Activated T-cell treated with anti-CD3 and anti-CD28 coated beads for 24 hours (primary cell): ENCODE measurements at places on chromosomes 3 and 15.
A peak's percentile ranks its signal among the peaks of the same experiment; 100 is the strongest.

DNA sequence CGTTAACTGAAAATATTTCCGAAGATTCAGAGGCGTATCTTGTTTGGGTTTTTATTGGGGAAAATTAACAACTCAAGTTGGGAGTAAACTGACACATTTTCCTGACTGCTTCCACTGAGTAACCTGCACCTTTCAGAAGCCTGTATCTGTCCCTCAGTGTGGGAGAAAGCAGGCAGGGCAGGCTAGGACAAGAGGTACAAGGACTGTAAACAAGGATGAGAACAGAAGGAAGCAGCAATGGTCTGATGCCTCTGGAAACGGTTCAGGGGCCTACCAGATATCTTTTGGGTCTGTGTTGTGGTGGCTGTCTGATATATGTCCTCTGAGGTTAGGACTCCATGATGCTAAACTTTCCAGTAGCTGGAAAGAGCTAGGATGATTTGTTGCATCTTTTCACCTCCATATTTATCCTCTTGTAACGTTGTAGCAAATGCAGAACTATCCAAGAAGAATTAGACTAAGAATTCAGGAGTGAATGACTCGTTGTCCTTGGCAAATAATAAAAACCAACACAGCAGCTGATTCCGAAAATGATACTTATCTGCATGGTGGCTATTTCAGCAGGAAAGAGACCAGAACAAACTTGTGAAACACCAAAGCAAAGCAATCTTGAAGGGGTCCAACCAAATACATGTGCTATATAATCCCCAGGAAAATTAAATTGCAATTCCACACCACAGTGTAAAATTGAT, 195.9 kb upstream of the ICE2 start:
- no peak for DNase-seq

DNA sequence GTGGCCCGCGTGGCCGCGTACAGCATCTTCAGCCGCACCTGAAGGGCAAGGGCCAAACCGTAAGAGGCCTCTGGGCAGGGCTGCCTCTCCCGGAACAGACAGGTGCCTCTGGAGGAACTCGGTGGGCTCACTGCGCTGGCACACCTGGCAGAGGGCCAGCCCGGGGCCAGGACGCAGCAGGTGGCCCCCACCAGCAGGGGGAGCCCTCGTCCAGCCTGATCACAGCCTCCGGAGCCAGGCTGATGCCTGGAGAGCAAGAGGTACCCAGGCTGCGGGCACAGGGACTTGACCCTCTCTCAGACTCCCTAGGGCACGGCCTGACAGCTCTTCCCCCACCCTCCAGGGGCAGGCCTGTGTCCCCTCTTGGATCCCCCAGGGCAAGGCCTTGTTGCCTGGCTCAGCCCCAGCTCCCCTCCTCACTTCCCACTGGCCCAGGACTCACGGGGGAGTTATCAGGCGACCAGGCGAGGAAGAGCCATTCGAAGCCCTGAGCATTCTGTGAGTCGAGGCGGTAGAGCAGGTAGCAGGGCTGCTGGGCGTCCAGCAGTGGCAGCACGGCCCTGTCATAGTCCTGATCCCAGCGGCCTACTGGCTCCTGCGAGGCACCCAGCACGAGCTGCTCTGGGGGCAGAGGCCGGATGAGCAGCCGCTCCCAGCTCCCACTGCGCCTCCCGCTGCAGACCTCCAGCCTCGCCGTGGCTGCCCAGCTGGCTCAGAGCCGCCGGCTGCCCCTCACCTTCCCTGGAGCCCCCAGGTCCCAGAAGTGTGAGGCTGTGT, 6.2 kb upstream of the TLR9 start:
- peak; percentile 83 for DNase-seq

GRCh38 chr3:122800706-122801237, 5.9 kb downstream of the SLC49A4 start:
- no peak for DNase-seq

DNA sequence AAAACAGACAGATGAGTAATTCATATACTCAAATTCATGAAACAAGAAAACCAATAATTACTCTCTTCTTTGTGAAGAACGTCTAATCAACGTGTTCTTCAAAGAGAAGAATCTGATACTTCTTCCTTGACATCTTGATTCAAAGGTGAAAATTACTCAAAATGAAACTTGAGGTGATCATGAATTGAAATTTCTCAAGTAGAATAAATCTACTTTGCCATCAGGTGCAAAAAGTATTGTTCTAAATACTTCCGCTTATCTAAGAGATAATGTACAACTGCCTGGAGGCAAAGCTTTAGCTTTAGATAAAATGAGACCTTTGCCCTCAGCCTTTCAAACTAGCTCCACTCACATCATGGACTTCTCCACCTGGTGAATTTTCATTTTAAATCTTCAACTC, 13.9 kb upstream of the XXYLT1 start:
- DNase-seq = no peak

DNA sequence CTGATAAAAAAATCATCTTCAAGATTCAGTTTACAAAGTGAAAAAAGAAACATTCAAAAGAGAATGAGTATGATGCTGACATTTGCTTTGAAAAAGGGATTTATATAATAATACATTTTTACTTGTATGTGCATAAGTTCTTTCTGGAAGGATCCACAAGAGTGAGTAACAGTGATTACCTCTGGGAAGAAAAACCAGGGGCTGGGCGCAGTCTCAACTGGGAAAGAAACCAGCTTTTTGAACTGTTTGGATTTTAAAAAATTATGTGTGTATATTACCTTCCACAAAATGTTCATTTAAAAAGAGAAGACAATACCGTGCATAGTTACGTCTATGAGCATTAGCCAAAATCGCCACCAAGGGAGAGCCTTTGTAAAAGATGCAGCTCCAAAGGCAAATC, 1.3 kb downstream of the CLEC3B start:
- no peak for DNase-seq

GRCh38 chr3:125103406-125103805, 47.6 kb upstream of the HEG1 start:
- no peak for DNase-seq

DNA sequence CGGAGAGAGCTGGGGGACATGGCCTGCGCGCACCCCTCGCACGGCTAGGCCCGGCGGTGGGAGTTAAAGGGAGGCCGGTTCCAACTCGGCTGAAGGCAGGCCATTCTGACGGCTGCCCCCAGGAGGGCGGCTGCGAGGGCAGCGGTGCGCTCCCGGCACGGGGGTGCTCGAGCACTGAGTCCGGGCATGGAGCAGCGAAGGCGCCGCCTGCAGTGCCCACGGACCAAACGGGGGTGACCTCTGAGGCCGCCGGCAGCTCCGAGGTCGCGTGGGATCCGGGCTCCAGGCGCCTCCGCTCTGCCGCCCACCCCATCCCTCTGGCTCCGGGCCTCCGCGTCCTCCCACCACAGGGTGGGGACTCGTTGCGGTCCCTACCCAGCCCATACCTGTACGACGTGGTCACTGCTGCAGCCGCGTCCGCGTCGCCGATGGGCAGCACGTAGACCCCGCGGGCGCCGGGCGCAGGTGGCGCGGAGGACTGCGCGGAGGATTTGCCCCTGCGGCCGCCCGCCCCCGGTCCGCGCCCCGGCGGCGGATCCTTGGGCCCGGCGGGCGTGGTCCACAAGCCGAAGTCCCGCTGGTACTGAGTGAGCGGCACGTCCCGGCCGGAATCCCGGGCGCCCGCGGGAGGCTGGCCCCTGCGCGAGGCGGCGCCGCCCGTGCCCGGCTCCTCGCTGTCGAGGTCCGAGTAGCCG, 469 bp downstream of the MAP6D1 start:
- DNase-seq = no peak

GRCh38 chr15:100668348-100668745, 66.0 kb downstream of the ASB7 start:
- DNase-seq = no peak

DNA sequence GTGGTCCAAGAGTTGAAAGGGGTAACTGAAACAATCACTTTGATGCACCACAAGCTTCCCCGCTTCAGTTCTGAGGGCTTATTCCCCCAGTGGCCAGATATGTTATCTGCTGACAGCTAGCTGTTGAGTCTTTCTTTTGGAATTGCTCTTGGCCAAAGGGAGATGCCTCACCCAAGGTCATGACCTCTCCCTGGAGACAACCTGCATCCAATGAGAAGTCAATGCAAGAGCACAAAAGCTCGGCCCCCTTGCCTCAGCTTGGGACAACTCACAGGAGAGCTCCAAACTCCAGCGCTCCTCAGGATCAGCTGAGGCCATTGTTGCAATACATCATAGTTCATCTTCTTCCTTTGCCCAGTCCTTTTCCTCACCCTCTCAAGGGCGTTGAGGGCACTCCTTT, 31.0 kb upstream of the THBS1 start:
- no peak for DNase-seq

DNA sequence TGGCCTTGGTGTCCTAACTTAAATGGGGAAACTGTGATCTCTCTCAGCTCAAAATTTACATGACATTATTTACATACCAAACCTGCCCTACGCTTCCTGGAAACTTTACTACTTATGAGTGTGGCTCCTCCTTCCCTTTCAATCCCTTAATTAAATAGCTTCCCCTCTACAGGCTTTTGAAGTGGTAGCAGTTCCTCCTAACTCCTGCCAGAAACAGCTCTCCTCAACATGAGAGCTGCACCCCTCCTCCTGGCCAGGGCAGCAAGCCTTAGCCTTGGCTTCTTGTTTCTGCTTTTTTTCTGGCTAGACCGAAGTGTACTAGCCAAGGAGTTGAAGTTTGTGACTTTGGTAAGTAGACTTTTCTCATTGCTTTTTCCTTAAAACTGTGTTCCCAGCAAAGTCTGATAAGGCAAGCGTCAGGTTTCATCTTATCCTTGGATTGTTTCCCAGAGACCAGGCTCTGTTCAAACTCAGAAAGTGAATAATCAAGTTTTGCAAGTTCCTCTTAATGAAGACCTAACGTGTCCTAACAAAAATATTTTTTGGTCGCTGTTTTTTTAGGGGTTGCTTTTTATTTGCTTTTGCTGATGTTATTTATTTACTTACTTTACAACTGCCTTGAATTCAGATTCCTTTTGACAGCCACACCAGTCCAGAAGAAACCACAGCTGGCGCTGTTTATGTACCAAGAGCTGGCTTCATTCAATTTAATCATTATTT, at the start of gene ACP3:
ACP3 (plus strand) TSS at position 179 of the 720 bp plus-strand sequence; CDS start at position 229, 50 bp downstream.
- DNase-seq = no peak

- DNase-seq = no peak
Observed at GRCh38 chr15:37291920-37292319, 191.6 kb upstream of the MEIS2 start.

DNA sequence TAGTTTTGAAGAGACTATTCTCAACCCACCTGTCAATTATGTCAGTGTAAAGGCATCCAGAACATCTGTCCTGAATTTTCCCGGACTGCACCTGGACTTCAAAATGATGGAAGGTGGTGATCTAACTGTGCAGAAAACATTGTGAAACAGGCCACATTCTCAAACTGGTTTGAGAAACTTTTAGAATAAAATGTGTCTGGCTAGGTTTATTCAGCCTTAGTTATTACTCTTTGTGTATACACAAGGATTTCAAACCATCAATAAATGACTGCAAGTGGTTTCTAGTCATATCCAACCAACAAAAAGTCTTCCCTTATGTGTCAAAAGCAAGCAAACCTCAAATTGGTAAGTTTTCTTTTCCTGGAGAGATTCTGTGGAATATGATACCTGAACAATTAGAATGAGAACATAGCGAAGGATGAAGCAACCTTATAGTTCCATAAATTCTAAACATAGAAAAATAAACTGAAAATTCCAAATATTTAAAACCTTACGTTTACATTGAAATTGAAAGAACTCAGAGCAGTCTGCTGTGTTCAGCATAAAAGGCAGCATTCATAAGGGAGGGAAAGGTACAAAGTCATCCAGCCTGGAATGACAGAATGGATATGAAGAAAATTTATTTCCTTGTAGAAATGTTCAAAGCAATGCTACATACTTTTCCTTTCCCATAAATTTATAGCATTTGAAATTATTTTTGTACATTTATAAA, 306.6 kb upstream of the TGFBR2 start:
- DNase-seq = no peak

GRCh38 chr3:30181581-30181980, 424.8 kb upstream of the TGFBR2 start:
- DNase-seq = no peak

DNA sequence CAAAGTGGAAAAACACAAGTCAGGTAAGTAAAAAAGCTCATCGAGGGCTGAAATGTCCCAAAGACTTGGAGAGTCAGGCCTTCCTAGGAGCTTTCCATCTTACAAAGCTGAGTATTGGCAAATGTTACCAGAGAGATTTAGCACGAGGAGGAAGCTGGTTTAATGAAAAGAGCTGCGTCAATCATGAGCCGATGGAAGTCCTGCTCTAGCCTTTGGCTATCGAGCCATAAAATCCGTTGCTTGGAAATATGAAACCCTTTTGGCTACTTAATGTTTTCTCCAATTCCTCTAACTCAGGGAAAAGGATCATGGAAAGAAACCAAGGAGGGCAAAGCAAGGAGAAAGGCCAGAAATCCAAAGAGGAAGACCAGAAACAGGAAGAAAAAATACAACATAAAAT, 1074.6 kb downstream of the FHIT start:
- no peak for DNase-seq

- DNase-seq = no peak
Observed at GRCh38 chr15:68385671-68386586, 46.0 kb downstream of the ITGA11 start.

- peak; percentile 46 for DNase-seq
Observed at GRCh38 chr3:10344147-10344943, 23.4 kb upstream of the SEC13 start.

DNA sequence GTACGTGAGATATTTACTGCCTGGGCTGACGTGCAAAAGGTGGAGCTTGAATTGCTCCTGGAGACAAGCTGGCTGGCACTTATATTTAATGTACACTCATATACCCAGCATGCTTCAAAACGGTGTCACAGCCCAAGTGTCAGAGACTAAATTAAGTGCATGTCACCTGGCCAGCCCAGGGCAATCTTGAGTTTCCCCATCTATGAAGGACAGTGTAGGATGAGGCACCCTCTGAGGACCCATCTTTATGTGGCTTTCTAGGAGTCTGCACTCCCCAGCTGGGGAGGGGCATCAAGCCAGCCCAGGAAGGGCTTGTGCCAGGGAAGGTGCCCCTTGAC, 5.3 kb downstream of the LRRC15 start:
- no peak for DNase-seq

GRCh38 chr3:127206154-127206553, 13.2 kb downstream of the PRR23E start:
- no peak for DNase-seq

DNA sequence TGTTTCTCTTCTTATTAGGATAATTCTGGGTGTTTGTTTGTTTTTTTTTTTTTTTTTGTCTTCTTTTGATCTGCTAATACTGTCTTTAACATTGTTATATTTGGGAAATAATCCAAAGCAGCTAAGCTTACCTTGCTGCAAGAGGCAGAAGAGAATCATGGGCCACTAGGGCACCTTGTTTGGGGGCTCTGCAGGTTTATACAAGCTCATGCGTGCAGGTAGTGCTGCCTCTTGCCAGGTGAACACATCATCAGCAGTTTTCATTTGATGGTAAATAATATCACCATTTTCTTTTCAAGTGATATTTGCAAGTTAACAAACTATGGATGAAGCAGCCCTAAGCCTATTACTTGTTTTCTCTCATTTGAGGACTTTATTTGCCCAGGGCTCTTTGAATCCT, 37.9 kb downstream of the MAP3K13 start:
- no peak for DNase-seq

- DNase-seq = no peak
Observed at GRCh38 chr15:28955160-28955992, 69.6 kb downstream of the APBA2 start.
